Esophagus squamous epithelium (tissue), 5 donors: ENCODE measurements at places on chromosomes 2 and 18.

DNA sequence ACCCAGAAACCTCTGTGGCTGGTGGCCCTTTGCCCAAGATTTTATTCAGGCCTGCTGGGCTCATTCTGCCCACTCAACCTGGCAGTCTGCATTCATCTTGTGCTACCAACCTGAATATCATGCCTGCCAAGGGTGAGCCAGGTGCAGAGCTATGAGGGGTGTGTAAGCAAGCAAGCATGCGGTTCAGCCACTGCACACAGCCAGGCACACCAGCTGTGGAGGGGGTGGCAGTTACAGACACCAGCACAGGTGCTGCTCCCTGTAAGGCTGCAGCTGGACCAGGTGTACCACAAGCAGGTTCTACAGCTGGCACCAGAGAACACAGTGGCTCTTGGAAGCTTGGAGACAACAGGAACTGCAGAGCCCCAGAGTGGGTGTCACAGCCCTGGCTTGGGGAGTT, 633.2 kb downstream of the FBXO15 start:
- no peak for DNase-seq

- DNase-seq: no peak
Measured at GRCh38 chr2:136322428-136322827, 204.5 kb upstream of the CXCR4 start.

GRCh38 chr2:189726271-189726670, 36.3 kb downstream of the OSGEPL1 start:
- no peak for DNase-seq

GRCh38 chr18:3441290-3441689, 8.7 kb upstream of the TGIF1 start:
- no peak for DNase-seq

GRCh38 chr18:25062720-25063119, 289.2 kb downstream of the ZNF521 start:
- no peak for DNase-seq

DNA sequence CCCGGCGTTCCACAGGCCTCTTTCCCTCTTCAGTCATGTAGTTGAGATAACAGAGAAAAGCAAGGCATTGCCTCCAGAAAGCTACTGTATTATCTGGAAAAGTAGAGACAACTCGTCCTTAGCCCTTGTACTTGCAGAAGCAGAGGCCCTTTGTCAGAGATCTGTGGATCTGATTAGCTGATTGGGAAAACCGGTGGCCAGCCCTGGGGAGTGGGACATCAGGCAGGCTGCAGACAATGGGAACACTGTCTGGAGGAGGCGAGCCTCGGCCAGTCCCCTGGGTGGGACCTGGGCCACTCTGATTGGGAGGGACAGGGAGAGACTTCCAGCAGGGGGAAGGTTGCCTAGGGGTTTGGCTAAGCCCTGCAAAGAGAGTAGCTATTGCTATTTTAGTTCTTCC, 1.2 kb upstream of the MC2R start:
- DNase-seq: no peak

GRCh38 chr2:173229086-173229485, 125.6 kb upstream of the CDCA7 start:
- DNase-seq: no peak

GRCh38 chr18:3852321-3852720, 402.3 kb downstream of the TGIF1 start:
- no peak for DNase-seq

DNA sequence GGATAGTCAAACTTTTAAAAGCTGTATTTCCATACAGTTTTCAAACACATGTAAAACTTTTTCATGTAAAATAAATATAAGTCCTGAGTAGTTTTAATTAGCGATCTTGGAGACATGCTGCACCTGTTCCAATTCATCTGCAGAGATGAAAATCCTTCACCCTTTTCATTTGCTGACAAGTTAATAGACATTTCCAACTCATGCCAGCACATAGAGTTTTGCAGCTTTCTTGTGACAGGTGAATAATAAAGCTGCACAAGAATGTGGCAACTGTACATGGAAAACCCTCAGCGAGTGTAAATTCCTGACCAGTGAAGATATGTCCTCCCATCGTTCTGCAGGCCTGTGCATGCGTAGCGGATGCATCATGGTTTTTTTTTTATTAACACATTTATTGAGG, 771.4 kb downstream of the TDRD15 start:
- DNase-seq: no peak

DNA sequence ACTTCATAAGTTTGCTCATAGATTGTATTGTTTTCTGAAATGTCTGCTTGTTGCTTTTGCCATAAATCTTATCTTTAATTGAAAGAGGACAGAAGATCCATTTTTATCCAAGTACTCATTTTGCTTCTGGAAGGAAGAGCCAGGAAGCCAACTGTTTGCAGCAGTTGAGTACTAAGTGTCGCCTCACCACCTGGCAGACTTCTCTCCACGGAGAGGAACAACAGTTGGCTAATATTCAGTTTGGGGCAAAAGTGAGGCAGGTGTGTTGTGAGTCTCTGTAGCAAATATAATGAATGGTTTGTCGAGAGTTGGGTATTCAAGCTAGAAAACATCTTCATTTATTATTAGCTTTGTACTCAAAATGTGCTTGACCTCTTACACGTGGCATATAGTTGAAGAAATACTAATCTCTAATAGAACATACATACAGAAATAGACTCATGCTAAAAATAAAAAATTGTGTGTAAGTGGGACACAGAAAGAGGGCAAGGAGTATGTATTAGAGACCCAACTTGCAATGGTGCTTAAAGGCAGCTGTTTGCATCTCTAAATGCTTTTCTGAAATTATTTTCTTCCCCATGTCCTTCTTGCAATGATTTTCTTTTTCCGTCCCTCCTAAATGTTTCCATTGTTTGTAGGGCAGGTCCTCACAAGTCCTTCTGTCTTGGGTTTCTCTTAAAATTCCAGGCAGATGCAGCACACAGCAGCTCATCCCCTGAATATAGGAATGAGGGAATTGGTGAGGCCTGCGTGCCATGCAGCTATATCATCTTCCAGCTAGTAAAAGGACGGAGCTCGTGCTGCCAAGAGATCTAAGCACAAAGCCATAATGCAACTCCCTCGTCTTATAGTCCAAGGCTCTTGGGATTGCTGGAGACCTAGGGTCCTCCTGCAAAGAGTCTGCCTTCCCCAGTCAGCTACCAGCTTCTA, 44.8 kb upstream of the MAP3K20 start:
- DNase-seq: no peak

GRCh38 chr2:172639256-172639655, 83.4 kb downstream of the PDK1 start:
- no peak for DNase-seq

- no peak for DNase-seq
Measured at GRCh38 chr2:238305092-238305862, 15.0 kb upstream of the TRAF3IP1 start.

- DNase-seq: no peak
Measured at GRCh38 chr2:120509213-120509815, 163.4 kb downstream of the INHBB start.

DNA sequence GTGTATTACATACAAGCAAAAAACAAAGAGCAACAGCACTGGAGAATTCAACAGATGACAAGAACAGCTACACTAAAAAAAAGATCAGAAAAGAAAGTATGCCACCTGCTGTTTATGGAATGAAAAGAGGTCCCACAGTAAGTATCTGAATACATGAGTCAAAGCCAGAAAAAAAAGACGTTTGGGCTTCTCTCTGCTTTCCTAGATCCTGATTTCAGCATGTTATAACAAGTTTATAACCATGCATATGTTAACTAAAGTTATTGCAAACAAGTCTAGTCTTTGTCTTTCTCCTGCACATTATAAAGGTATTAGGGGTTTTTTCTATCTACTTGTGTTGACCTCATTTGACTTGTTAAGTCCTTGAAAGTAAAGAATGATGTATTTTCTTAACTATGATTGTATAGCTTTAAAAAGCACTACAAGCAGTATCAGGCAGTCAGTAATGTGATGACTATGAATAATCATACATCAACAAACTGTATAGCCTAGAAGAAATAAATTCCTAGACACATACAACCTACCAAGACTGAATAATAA, 108.5 kb upstream of the COL5A2 start:
- DNase-seq: no peak

DNA sequence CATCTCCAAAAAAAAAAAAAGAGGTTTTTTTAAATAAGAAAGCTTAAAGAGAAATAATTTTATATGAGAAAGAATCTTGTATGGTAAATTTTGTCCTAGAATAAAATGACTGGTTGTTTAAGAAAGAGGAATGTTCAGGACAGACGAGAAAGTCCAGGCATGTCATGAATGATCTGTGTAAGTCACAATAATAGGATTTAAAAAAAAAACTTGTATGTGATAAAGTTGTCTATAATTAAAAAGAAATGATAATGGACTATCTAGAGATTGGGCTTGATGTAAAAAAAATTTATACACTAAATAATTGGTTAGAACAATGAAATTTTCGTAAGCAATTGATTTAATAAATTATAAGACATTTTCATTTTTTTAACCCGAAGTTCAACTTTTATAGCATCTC, 71.7 kb upstream of the ABCA12 start:
- DNase-seq: no peak

GRCh38 chr2:27204566-27204965, 7.3 kb upstream of the ATRAID start:
- DNase-seq: no peak

DNA sequence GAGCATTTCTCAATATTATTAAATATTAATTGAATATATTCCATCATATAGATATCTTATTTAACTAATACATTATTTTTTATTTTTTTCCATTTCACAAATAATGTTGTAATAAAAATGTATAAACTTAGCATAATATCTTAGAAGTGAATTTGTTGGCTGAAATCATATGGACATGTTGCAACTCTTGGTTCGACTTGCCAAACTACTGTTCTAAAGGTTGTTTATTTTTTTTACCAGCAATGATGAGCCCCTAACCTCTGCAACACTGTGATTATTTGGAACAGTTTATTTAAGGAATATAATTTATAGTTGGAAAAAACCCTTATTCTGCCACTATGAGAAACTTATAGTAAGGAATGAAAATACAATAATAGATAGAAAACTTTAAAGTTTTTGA, 8.8 kb upstream of the NAB1 start:
- no peak for DNase-seq

- no peak for DNase-seq
Measured at GRCh38 chr2:39732482-39732881, 46.6 kb downstream of the THUMPD2 start.

DNA sequence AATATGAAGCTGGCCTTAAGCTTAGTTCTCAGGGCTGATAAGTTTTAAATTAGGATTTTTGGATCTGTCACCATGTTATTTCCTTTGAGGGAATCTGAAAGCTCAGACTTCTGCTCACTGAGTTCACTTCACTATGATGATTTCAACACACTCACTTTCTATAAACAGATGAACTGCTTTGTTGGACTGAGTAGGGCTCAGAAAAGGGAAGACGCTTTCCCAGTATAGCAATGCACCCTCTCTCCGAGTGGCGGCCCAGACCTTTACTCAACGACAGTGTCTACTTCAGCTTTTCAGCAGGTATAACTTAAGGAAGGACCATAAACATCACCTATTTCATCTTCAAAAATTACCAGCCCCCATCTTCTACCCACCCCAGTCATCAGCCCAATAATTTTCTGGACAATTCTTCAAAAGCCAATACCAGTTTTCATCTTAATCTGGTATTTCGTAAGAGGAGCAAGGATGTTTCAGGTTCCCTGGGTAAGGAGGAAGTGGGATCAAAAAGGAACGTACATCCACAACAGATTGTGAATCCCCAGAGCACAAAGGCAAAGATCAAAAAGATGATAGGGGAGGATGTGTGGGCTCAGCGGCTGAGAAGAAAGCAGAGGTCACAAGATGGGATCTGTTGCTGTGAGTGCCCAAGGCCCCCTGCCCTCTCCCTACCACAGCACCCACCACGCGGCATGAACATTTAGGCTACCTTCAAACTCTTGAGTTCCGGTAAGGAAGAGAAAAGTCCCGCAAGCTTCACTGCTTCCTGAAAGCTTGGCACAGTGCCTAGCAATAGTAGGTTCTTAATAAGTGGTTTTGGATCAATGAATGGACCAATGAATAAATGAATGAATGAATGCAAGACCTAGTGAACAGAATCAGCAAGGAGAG, 41.9 kb downstream of the LPIN2 start:
- no peak for DNase-seq

DNA sequence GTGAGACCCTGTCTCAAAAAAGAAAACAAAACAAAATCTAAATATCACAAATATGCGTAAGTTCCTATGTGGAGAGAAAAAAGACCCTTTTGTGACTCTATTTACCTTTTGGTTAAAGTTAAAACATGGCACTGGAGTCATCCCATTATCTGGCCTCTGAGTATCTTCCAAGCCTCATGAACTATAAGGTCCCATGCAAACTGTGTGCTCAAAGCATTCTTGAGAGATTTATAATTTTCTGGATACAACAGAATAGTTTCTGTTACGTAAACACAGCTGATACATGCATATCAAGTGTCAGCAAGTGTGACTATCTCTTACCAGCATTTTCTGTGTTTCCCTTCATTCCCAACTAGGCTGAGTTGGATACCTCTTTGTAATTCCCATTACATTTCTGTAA, 8.8 kb upstream of the NOSTRIN start:
- DNase-seq: no peak

- no peak for DNase-seq
Measured at GRCh38 chr2:223062396-223062795, 10.4 kb downstream of the KCNE4 start.

DNA sequence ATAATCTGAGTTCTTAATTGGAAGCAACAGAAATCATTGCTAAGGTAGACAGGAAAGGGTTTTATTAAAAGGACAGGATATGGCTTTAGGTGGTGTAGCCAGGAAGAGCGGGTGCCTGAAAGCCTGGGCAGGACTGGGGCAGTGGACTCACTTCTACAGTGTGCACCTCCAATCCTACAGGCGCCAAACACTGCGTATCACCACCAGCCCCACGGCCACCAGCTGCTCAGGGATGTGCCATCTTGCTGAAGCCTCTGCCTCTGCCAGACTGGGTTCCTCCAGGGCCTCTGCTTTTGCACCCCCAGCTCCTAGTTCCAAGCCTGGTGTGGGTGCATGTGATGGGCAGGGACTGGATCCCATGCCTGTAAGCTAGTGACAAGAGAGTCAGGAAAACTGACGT, 29.7 kb upstream of the DPYSL5 start:
- no peak for DNase-seq

GRCh38 chr18:22689712-22690111, 243.4 kb upstream of the RBBP8 start:
- no peak for DNase-seq

DNA sequence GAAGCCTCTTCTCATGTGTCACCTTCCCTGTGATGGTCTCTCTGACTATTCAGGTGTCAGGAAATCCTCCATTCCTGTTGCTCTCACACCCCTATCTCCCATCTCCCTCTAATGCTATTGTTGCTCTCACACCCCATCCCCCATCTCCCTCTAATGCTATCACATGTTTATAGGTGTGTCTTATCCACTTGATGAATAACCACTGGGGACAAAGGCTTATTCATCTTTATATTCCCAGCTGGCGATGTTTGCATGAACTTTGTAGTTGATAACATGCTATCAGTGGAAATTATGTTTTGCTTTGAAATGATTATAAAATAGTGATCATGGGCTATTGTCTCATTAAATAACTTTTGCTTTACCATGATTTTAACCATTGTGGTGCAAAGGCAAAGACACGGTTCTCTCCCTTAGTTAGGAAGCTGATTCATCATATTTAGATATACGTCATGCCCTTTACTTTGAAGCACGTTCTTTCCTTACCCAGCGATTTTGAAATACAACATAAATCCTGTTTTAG, 220.5 kb downstream of the PMAIP1 start:
- no peak for DNase-seq

GRCh38 chr2:53450923-53451322, 316.7 kb upstream of the CHAC2 start:
- DNase-seq: no peak

- DNase-seq: no peak
Measured at GRCh38 chr18:26714739-26715138, 150.8 kb downstream of the AQP4 start.
